ENCODE measurements at places on chromosomes 2 and 18.

DNA sequence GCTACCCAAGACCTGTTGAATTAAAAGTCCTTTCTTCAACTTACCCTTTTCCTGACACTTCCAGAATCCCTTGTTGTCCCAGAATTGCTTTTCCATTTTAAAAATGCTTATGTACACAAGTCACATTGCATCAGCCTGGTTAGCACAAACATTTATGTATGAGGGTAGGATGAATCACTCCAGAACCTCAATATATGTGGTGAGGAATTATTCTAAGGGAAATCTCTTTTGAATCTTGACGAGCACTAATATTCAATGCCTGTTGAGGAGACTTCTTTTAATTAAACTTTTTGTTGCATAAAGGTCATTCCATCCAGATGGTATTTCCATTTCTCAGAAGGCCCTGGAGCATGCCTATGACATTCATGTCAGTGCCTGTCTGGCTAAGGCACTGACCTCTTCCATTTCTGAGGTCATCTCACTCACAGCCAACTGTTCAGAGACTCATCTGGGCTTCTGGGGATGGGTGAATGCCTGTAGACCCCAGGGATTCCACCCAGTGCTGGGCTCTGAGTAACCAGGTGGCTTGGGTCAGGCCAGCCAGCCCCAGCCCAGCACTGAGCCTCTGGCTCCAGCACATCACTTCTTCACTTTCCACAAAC is 28.2 kb downstream of the ACMSD start:
- DNase-seq = no peak

DNA sequence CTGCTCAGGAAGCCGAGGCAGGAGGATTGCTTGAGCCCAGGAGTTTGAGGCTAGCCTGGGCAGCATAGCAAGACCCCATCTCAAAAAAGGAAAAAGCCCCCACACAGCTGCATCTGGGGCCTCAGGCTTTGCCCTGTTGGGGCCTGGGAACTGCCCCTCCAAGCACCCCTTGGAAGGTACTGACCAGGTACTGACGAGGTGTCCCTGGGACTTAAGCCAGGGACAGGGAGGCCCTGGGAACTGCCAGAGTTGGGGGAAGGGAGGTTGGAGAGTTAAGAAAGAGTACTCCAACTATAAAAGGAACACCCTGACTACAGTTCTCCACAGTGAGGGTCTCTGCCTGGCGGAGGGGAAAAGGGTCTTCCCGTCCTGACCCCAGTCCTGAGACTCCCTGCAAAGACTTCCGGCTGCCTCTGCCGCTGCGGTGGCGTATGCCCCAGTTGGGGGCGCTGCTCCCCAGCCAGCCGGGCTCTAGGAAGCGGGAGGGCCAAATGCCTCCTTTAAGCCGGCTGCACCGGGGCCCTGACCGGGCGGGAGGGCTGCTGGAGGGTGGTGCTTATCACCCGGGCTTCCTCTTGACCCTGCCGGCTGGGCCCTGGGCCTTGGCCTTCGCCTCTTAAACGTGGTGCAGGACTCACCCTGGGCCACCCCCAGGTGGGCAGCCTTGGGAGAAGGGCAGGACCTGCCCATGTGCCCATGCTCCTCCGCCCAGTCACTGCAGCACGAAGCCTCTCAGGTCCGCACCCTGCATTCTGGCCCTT is 12.8 kb downstream of the SLC30A3 start:
- DNase-seq = peak; percentile 37

DNA sequence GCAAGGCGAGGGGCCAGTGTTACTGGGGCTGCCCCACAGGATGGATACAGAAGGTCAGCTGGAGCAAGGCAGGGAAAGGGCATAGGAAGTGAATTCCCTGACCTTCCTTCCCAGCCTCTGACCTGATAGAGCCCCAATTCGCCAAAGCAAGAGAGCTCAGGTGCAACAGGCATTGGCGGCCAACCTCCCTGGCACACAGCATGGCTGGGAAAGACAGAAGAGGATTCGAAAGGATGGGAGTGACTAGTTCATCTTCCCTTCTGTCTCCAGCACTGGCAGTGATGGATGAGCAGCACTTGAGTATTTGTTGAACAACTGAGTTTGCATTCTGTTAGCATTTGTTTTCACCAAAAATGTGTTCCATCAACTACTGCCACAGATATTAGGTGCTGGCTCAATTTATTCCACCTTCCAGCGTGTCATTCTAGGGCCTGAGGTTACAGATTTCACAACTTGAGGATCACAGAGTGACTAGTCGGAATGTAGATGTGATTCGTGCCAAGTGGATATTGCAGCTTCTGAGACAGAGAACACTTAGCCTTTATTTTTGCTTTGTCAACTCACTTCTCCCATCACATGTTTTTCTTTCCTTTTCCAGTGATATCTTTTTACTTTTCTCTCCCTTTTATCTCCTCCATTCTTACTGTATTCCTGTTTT is 6.2 kb downstream of the COPS8 start:
- DNase-seq = no peak

DNA sequence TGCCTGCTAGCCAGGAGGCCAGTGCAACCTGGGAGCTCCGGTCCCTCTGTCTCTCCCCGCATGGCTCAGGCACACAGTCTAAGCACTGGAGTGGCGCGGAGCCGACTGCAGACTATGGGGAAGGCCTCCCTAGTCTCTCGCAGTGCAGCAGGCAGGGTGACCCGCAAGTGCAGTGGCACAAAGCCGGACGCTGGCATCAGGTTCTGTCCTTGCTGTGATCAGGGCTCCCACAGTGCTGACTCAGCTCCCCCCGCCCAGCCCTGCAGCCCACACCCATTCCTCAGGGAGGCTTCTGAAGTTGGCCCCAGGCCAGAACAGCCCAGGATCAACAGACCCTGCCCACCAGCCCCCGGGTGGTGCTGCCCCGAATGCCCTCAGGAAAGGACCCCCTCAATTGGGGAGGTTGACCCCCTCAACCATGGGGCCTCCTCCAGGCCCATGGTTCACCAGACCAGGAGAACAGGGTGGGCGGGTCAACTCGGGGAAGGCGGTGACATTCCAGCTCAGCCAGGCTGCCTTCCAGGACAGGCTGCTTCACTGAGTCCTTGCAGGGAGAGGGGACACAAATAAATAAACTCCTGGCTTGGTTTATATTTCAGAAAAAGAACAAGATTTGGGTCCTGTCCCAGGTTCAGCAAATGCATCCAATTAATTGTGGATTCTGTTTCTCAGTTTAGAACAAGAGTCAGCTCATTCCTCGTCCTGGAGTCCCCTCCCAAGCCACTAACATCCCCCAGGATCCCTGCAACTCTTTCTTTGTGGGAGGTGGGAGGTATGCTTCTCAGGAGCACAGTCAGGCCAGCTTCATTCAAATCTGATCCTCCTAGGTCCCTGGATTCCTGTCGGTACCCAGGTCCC is 12.2 kb downstream of the BIN1 start:
- no peak for DNase-seq

GRCh38 chr18:32276906-32277305 is 87.1 kb downstream of the MEP1B start:
- no peak for DNase-seq

DNA sequence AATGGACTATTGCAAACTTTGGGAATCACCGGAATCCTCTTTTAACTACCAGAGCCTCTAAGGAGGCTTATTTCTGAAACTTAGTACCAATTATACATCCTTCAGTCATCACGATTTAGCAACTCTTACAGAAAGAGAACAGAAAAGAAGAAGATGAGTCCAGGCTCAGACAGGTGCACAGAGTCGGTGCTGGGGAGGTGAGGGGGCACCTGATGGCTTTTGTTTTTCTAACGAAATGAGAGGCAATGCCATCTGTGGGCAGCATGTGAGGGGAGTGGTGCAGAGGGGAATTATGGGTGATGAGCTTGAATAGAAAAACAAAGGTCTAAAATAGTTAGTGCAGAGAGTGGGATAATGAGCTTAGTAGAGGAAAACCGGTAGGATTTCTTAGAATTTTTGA is 522.6 kb downstream of the CMPK2 start:
- DNase-seq = no peak

- DNase-seq = no peak
These were observed 99.2 kb upstream of the KYNU start for GRCh38 chr2:142778289-142778688.

- DNase-seq = no peak
These were observed 10.3 kb downstream of the SCN1A start for GRCh38 chr2:166117491-166117890.
